ENCODE measurements at places on chromosomes 3 and 15.
A peak's percentile ranks its signal among the peaks of the same experiment; 100 is the strongest.

GRCh38 chr3:54225841-54226528 lies 103.6 kb downstream of the CACNA2D3 start:
- DNase-seq: no peak

- no peak for DNase-seq
These were observed 34.5 kb downstream of the P3H2 start for GRCh38 chr3:190086191-190086590.

GRCh38 chr15:56798639-56799038 lies 65.3 kb upstream of the ZNF280D start:
- DNase-seq: no peak

- no peak for DNase-seq
These were observed 68.8 kb downstream of the CTNNB1 start for GRCh38 chr3:41267975-41268640.

DNA sequence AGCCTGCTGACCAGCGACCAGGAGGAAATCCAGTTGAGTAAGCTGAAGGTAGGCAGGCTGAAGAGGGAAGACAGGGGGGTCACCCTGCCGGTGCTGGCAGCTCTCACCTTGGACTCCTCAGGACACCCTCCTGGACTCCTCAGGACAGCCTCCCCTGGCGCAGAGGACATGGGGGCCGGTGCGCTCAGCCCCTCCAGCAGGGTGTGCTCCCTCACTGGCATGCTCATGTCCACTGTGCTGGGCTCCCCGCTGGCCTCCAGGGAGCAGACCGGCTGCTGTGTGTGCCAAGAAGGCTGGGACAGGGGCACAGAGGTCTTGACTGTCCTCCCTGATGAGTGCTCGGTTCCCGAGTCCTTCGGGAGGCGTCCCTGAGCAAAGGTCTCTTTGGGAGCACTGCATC lies 183.6 kb downstream of the ATP10A start:
- no peak for DNase-seq

- DNase-seq: no peak
These were observed 220.5 kb downstream of the OPA1 start for GRCh38 chr3:193813501-193813830.

- no peak for DNase-seq
These were observed 271.5 kb upstream of the COL8A1 start for GRCh38 chr3:99366663-99367429.

- no peak for DNase-seq
These were observed 10.0 kb downstream of the TIMMDC1 start for GRCh38 chr3:119508172-119508845.

DNA sequence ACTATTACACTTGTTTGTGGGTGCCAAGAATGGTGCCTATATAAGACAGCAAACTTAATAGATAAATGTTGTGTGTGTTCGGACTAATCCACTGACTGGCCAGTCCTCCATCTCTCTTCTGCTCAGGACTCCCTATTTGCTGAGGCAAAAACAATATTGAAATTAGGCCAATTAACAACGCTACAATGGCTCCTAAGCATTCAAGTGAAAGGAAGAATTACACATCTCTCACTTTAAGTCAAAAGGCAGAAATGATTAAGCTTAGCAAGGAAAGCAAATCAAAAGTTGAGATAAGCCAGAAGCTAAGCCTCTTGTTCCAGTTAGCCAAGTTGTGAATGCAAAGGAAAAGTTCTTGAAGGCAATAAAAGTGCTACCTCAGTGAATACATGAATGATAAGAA lies 126.9 kb downstream of the CCNL1 start:
- no peak for DNase-seq

- no peak for DNase-seq
These were observed 105.0 kb downstream of the FOXP1 start for GRCh38 chr3:71478568-71478967.

DNA sequence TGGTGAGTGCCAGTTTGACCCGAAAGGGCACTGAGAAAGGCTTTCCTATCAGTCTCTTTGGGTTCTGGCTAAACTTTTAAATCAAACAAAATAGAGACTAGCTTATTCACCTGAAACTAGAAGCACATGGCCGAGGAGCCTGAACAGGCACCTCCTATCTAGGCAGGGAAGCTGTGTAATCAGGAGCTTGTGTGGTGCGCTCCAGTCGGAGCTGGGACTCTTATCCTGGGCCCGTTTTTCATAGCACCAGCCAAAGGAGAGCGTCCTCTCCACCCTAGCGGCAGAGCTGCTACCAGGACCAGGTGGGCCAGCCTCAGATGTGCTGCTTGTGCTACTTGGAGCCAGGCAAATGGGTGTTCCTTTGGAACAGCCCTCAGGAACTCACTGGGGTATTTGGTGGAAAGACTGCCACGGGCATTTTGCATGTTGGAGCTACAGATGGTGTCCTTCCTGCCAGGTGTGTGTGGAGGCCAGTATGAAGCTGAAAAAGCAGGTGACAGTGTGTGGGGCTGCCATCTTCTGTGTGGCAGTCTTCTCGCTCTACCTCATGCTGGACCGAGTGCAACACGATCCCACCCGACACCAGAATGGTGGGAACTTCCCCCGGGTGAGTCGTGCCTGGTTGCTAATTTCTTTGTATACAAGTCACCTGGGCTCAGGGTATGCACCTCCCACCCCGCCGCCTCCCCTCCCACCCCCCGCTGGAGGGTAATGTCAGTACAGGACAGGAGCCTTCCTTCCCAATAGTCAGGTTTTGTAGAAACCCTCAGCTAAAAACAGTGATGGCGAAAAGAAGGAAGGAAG lies 833 bp downstream of the MAN2A2 start:
- DNase-seq: no peak

- no peak for DNase-seq
These were observed 730.6 kb upstream of the NECTIN3 start for GRCh38 chr3:110341047-110341446.

GRCh38 chr3:52532517-52532837 lies 1.2 kb downstream of the NT5DC2 start:
- DNase-seq: no peak

DNA sequence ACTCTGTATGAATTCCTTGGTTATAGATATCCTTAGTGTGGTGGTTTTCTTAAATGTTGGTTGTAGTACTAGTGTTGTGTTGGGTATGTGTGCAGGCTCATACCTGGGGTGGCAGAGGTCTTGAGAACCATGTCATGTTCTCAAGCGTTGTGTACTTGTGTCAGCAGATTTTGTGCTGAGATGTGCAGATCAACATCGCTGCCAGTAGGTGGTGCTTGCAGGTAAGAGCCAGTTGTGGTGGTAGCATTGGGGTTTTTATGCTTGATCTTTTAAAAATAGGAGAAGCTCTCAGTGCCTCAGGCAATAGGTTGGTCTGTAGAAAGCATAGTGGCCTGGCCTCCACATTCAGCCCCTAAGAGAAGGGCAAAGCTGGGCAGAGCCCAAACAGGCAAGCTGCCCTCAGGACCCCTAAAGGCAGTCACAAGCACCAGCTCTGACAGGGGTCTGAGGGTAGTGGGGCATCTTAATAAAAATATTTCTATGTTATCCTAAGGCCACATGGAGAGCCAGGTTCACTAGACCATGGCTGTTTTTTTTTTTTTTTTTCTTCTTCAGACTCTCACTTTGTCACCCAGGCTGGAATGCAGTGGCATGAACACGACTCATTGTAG lies 164.0 kb downstream of the IL20RB start:
- peak; percentile 42 for DNase-seq

DNA sequence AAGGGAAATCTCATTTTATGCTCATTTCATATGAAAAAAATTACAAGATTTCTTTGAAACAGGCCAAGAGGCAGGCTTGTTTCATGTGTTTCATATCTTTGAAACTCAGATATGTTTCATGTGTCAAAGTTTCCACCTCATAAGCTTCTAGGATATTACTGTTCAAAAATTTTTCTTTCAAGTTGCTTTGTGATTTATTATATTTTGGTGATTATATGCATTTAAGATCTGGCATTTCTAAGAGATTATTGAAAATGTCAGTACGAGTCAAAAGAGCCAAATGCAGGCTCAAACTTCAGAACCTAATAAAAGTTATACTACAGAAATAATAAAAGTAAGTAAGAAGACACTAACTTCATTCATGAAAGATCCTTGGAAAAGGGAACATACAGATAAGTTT lies 590.1 kb downstream of the UNC13C start:
- DNase-seq: no peak

GRCh38 chr3:51394541-51394940 lies 3.5 kb downstream of the RBM15B start:
- no peak for DNase-seq

Data from retina (tissue), 1 donor.